Activated CD4-positive, alpha-beta T cell treated with anti-CD3 and anti-CD28 coated beads for 24 hours (primary cell): ENCODE measurements at places on chromosomes 3 and 15.

- DNase-seq, result no peak
These were observed 35.7 kb upstream of the APEH start for GRCh38 chr3:49638445-49638844.

- no peak for DNase-seq
These were observed 954.2 kb downstream of the CADM2 start for GRCh38 chr3:85912980-85913379.

DNA sequence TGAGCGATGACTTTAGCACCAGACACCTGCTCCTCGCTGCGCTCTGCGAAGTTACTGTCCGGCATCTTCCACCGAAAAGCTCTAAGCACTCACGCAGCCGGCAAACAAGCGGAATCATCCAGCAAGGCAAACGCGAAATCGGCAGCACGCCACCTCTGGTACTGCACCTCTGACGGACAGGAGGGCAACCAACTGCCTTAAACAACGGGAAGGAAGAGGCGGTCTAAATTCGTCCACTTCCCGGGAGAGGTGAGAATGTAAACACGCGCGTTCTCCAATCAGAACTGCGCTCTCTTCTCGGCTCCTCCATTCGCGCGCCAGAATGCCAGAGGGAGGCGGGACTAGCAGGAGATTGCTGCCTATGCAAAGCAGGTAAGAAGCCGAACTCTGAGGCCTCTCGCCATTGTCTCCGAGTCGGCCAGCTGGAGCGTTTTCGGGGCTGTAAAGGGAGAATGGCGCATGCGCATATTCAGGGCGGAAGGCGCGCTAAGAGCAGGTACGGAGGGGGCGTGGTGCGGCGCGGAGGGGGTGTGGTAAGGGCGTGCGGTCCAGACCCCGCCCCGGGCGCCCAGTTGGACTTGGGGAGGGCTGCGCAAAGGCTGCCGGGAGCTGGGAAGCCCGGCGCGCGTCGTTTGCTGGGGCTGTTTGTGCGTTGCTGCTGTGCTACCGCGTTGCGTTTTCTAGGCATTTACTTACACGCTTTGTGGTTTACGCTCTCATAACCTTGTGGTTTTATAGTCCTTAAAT lies at the start of the genes BTD and HACL1:
Gene BTD (plus strand): TSS at position 347 of the 747 bp plus-strand sequence. CDS start 33,695 bp downstream, outside the sequence.
Gene HACL1 (minus strand): TSS at position 171 of the 747 bp plus-strand sequence. CDS start 106 bp downstream, at position 65.
- DNase-seq, result peak; percentile 99

DNA sequence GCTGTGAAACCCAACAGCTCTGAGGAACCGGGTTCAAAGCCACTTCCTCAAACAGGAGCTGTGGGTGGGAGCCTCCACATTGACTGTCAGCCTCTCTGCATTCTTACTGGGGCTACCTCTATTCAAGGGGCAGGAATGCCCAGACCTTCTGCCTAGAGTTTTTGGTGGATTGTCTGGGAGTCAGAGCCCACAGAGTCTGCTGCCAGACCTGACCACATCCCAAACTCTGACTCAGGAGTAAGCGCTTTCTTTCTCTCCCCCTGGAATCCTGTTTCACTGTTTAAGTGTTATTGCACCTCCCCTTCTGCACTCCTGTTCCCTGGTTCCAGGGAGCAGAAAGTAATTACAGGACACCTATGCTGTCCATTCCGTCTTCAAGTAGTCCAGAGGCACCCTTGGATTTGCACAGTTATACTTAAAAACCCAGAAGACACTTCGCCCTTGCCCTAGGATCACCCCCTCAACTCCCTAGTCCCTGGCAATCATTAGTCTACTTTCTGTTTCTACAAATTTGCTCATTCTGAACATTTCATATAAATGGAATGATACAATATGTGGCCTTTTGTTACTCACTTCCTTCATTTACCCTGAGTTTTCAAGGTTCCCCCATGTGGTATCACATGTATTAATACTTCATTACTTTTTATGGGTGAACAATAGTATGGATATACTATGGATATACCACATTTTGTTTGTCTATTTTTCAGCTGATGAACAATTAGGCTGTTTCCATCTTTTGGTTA lies 37.9 kb upstream of the TJP1 start:
- no peak for DNase-seq

- no peak for DNase-seq
These were observed 270.5 kb upstream of the PROK2 start for GRCh38 chr3:72055436-72055835.
